ENCODE measurements at places on chromosomes 4 and X.

DNA sequence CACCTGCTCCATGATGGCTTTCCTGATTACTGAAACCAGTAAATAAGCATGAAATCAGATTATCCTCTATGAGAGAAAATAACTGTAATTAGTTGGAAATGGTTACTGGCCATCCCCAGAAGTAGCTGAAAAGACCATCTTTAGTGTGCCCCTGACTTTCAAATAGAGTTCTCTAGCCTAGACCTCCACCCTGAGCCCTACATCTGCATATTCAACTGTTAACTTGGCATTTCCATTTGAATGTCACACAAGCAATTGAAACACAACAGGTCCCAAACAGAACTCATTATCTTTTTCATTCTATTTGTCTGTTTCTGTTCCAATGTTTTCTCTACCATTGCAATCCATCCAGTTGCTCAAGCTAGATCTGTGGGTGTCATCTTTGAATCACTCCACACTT is 952.3 kb downstream of the RPA4 start:
- no peak for DNase-seq

GRCh38 chr4:158783785-158784184 is 15.0 kb downstream of the FNIP2 start:
- DNase-seq = no peak

- DNase-seq = no peak
These were observed 315.4 kb downstream of the PPP3CA start for GRCh38 chr4:101031971-101032370.

GRCh38 chr4:90064196-90064595 is 63.0 kb upstream of the CCSER1 start:
- no peak for DNase-seq

GRCh38 chr4:16195209-16195608 is 31.1 kb downstream of the TAPT1 start:
- DNase-seq = no peak

DNA sequence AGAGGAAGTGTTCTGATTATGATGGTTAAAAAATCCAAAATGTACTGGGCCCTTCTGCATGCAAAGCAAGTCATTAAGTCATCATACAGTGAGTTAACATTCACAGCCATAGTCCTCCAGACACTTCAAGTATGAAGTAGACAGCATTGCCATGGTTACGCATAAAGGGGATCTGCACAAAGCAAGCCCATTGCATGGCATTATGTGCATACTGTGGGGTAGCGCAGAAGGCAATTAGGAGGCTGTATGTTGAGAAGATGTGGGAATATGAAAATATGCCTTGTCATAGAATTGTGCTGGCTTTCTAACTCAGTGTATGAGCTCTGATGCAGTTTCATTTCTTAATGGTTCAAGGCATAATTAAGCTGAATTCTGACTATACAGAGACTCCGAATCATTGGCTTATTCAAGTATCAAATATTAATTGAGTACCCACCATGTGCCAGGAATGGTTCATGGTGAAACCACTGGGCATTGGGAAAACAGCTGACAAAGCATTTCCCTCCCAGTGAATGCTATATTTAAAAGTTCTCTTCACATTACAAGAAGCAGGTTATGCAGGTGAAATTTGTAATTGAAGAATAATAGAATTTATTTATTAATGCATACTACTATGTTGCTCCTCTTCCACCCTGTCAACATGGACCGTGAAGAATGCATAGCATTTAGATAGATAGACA is 588.9 kb downstream of the ZNF674 start:
- no peak for DNase-seq

- DNase-seq = no peak
These were observed 47.2 kb downstream of the EDNRA start for GRCh38 chr4:147528054-147528453.

GRCh38 chr4:88138561-88138960 is 19.9 kb downstream of the ABCG2 start:
- DNase-seq = no peak

DNA sequence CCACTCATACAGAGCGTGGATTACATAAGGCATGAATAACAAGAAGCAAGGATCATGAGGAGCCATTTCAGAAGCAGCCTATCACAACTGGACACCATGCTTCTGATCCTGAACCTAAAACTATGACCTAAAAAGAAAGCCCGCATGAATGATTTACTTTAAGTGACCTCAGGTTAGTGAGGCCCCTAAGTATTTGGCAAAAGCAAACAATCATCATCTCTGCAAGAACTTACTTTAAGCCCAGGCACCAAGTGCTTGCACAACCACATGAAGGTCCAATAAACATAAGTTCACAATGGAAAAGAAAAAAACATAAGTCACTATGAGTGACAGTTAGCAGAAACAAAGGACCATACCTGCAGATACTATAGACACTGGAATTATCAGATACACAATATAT is 7.9 kb upstream of the MBTPS2 start:
- no peak for DNase-seq

DNA sequence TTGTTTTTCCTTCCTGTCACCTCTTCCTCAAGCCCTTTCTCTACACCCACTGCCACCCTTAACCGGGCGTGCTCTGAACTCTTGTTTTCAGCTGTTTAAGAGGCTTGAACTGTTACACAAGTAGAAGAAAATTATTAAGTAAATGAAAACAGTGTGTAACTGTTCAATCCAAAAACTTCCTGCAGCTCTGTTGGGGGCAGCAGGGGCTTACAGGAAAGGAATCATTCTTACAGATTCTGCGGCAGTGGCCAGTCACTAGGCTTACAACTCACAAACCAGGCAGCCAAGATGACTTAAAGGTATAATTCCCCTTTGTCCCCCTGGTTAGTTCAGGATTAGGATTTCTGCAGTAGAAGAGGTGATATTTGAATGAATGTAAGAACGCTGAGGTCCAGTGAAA is 70.2 kb upstream of the ETNPPL start:
- DNase-seq = no peak

GRCh38 chr4:148998719-148999118 is 556.5 kb upstream of the NR3C2 start:
- DNase-seq = no peak

GRCh38 chrX:99172958-99173357 is 1237.1 kb downstream of the PCDH19 start:
- DNase-seq = no peak

GRCh38 chr4:130143656-130144055 is 1047.7 kb downstream of the C4orf33 start:
- no peak for DNase-seq

DNA sequence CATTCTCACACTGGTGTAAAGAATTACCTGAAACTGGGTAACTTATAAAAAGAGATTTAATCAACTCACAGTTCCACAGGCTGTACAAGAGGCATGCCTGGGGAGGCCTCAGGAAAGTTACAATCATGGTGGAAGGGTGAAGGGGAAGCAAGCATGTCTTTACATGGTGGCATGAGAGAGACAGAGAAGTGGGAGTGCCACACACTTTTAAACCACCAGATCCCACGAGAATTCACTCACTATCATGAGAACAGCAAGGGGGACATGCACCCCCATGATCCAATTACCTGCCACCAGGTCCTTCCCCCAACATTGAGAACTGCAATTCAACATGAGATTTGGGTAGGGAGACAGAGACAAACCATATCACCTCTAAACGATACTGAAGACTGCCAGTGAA is 23.0 kb downstream of the EPGN start:
- DNase-seq = no peak

DNA sequence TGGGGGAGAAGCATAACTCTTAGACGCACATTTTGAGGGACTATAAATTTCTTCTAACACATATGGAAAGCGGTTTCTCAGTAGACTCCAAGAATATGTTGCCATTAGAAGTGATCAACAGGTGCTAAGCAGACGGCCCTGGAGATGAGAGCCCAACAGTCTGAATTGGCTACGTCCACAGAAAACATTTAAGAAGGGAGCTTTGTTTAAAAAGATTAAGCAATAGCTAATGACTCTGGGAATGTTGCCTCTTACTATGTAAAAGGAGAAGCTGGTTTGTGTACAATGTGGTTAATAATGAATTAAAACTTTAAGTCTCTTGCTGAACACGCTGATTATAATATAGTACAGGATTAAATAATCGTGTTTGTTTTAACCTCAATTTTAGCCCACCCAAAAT is 399.5 kb downstream of the SMARCA1 start:
- DNase-seq = no peak

GRCh38 chrX:126338916-126339315 is 172.8 kb upstream of the DCAF12L2 start:
- no peak for DNase-seq

DNA sequence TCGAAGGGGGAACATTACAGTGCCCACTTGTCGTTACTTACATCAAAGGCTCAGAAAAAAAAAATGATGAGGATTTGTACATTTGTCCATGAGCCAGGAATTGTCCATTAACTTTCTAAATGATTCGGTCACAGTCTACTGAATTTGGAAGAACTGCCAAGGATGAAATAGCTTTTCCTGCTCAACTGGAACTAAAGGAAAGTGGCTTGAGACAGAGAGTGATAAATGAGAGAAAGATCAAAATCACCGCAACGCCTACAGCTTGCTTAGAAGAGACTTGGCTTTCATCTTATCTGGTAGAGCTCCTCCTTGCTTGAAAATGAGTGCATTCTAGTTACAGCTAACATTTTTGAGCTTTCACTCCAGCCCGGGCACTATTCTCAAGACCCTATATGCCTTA is 55.5 kb upstream of the ADGRG2 start:
- no peak for DNase-seq

DNA sequence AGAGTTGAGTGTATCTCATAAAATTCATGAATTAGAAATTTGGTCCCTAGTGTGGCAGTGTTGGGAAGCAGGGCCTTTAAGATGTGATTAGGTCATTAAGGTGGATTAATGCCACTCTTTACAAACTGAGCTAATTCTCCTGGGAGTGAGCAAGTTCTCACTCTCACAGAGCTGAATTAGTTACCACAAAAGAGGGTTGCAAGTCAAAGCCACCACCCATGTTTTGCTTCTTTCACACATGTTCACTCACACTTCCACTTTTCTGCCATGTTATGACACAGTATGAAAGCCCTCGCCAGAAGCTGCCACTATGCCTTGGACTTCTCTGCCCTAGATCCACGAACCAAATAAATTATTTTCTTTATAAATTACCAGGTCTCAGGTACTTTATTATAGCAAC is 332.1 kb downstream of the ARAP2 start:
- no peak for DNase-seq

- no peak for DNase-seq
These were observed 4.9 kb downstream of the FRAS1 start for GRCh38 chr4:78061939-78062570.

- DNase-seq = no peak
These were observed 435.6 kb downstream of the FAT4 start for GRCh38 chr4:125750399-125750798.
